Effector memory CD4-positive, alpha-beta T cell (primary cell): ENCODE measurements at places on chromosomes 4 and X.

GRCh38 chr4:182653596-182653995, 263.6 kb downstream of the DCTD start:
- no peak for DNase-seq

DNA sequence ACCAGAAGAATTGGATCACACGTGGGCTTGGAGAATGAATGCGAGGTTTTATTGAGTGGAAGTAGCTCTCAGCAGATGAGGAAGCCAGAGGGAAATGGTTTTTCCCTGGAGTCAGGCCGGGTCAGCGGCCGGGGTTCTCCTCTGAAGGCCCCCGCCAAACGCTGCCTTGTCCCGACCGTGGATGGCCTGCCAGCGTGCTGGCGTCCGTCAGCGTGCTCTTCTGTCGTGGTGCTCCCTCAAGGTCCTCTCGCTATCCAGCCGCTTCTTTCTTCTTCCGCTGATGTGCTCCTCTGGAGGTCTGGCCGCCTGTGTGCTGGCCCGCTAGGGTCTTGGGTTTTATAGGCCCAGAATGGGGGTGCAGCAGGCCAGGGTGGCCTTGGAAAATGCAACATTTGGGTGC, 632.2 kb downstream of the TRAM1L1 start:
- no peak for DNase-seq

GRCh38 chr4:80215449-80216052, 18.2 kb downstream of the PRDM8 start:
- no peak for DNase-seq

DNA sequence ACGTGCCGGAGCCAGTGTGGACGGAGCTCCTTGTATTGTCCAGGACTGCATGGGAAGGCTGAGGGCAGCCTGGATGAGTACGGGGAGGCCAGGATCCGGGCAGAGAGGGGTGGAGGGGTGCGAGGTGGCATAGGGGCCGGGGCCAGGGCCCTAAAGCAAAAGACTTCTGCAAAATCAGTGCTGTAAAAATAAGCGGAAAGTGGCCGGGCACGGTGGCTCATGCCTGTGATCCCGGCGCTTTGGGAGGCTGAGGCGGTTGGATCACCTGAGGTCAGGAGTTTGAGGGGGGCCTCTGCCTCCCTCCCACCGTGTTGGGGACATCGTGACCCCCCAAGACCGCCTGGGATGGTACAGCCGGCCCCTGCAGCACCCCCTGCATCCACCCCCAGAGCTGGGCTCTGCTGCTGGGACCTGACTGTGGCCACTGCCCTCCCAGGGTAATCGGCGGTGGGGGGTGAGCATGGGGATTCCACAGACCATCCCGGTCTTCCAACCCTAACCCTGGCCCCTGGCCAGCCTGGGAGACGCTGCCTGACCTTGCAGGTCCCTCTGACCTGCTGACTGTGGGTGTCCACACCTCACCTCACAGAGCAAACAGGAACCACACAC, 23.4 kb upstream of the PLCXD1 start:
- no peak for DNase-seq

GRCh38 chrX:41176263-41176662, 91.0 kb downstream of the USP9X start:
- no peak for DNase-seq

DNA sequence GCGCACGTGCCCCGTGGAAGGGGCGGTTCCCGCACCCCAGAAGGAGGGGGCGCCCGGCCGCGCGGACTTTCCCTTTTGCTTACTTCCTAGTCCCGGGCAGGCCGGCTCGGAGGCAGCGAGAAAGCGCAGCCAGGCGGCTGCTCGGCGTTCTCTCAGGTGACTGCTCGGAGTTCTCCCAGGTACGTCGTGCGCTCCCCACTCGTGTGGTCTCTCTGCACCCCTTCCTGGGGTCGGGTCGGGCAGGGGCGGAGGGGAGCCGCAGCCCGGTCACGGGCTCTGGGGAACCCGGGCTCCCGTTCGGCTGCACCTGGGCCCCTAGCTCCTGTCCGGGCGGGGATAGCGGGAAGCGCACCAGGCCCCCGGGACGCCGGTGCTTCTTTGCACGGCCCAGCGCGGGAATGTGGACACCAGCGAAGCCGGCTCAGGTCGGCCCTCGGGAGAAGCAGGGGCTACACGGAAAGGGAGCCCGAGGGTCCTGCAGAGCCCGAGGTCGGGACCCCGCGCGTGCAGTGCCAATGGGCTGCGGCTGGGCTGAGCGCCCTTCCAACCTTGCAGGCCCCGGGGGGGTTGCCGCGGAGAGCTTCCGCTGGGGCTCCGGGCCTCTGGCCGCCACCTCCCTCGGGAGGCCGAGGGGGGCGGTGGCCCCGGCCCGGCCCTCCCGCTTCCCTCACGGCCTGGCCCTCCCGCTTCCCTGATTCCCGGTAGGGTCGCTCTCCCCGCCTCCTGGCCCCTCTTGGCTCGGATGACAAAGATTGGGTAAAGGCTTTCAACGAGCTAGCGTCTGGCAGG, at the start of gene TLR2:
Gene TLR2, plus strand, starts transcription at position 99 of the 789 bp plus-strand sequence. CDS start 18,628 bp downstream, outside the sequence.
- peak; percentile 32 for DNase-seq

DNA sequence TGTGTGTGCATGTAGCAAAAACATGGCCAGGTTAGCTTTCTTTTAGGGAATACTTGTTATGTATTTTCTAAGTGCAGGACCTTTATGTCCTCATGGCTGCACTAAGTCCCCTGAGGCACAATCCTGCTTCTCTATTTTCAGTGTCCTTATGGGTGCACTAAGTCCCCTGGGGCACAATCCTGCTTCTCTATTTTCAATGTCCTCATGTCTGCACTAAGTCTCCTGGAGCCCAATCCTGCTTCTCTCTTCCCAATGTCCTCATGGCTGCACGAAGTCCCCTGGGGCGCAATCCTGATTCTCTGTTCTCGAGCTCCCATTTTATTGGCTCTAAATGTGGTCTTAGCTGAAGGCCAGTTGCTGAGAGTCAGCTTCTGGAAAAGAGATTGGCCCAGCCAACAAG, 49.7 kb upstream of the GPRIN3 start:
- DNase-seq, result no peak

DNA sequence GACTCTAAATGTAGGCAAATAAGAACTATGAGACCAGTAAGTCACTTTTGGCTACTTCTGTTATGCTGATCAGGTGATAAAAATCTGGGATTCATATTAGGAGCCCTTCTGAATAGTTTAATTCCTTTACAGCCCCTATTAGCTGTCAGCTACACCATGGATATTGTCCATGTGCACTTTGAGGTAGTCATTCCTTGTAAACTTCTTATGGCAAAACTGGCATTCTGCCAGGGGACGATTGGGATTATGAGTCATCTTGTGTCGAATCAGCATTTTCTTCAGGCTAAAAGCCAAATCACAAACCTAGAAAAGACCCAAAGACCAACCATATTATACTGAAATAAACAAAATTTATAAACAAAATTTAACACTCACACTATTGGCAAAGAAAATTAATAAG, 227.6 kb downstream of the PRDM5 start:
- DNase-seq, result no peak

DNA sequence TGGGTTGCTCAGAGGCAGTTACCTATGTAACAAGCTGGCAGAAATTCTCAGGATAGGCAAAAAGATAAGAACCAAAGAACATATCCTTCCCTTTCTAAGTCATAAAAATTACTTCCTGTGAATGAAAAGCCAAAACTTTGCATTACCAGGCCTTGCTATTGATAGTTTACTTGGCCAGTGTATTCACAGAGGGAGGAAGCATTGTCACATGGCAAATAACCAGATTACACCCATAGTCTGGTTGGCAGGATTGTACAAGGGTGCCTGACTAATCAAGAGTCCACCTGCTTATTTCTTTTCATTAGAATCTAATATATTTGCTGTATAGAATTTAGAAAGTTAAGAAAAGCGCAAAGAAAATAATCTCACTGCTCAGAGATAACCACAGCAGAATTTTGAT, 14.1 kb downstream of the XIAP start:
- no peak for DNase-seq

DNA sequence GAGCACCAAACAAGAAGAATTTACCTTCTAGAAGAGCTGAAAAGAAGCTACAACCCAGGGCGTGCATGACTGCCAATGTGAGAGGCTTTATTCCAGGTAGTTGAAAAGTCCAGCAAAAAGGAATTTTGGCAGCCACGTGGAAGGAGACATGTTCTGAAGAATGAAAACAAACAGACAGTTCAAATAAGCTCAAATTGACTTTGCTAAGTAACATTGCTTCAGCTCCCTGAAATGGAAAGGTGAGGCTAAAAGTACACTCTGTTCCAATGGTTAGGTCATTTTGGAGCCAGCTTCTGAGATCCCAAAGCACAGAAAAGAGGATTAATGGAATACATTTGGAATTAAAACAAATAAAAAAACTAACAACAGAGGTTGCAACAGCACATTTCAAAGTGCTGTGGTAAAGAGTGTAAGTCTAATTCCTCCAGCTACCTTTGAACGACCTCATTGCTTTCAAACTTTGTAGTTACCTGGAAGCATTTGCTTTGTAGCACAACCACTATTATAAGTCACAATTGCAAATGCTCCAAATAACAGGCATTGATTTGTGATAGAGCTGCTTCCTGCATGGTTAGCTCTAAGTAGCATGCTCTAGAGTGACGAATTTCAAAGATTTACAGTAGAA, 405.3 kb upstream of the EDA2R start:
- DNase-seq, result no peak

- no peak for DNase-seq
These were observed 196.7 kb downstream of the ZNF330 start for GRCh38 chr4:141417387-141417786.

DNA sequence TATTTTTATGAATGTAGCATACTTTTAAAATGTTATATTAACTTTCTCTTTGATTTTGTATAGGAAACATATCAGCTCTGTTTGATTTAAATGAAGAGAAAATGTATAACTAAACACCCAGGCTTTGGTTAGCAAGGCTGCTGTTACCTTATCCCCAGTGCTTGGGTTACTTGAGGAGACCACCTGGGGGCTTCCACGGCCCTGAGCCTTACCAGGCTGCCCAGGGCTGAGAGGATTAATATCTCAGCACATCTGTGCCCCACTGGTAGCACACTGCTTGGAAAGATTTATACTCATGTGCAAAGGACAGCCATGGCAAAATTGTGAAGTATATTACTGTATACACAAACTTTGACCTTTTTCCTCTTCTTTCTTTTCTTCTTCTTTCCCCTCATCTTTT, 752.9 kb downstream of the RAPGEF2 start:
- no peak for DNase-seq

GRCh38 chr4:38902695-38903094, 35.1 kb downstream of the FAM114A1 start:
- DNase-seq, result no peak

DNA sequence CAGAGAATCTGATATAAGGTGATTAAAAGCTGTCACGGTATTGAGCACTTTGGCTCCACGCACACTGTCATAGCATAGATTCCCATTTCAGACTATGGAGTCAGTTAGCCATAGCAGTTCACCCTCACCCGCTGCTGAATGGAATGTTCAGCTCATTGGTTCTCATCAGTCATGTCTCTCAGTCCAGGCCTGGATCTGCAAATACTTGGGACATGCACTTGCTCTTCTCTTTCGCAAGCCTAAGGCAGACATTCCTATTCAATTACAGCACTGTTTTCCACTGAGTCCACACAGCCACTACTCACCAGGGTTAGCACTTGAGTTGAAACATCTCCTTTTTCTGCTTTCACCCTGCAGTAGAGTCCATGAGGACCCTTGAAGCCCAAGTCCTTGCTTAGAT, 30.6 kb upstream of the SCML1 start:
- DNase-seq, result no peak

DNA sequence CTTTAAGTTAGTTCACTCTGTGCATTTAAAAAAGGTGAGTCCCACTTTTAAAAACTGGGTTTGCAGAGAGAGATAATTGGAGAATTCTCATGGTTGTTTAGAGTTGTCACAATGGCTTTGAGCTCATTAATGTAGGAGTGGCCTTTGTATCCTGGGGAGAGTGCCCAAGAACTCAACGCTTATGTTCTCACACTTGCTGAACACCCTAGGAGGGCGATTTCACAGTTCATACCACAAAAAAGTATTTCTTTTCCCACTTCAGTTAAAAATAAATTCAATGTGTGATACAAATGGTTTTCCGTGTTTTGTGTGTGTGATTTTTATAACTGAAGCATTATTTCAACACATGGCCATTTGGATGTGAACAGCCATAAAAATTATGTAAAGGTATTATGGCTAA, 8.4 kb downstream of the EMCN start:
- no peak for DNase-seq

DNA sequence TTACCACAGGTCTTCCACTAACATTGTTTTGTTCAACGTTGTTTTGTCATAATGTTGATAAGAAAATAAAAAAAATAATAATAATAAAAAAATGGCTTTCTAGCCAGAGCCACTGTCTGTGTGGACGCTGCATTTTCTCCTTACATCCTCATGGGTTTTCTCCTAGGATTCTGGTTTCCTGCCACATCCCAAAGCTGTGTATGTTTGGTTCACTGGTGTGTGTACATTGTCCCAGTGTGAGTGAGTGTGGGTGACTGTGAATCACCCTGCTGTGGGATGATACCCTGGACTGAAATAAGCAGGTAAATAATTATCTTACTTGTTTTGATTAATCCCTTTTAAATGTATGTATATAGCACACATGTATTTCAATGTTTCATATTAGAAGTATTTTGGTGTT, 2154.4 kb upstream of the AGA start:
- DNase-seq, result no peak

- no peak for DNase-seq
These were observed 111.2 kb upstream of the ZNF827 start for GRCh38 chr4:146049802-146050201.

DNA sequence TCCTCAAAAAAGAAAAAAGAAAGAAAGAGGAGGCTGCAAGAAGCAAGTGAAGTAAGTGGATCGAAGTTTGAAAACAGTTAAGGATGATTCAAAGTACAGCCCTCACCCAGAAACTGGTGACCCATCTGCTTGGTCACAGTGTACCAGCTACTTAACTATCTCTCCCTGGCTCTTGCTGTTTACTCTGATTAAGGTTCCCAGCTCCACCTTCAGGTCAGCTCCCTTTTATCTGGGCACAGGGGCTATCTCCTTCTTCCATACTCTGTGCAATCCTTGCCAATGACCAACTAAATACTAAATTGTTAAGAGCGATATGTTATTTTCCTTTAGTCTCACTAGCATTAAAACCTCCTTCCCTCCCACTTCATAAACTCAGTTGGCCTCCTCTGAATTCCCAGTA, 81.5 kb upstream of the SMIM10 start:
- DNase-seq, result no peak

DNA sequence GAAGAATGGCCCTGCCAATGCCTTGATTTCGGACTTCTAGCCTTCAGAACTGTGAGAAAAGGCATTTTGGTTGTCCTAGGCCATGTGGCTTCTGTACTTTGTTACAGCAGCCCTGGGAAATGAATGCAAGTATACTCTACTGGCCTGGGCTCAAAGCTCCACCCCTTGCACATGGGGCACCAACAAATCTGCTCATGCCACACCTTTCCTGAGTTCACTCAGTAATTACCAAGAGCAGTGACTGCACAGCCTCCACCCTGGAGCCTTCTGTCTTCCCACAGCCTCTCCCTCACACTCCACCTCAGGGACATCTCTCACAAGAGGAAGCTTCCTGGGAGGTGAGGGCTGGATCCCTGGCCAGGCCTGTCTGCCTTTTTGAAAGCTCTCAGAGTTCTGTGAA, 29.1 kb upstream of the GAB1 start:
- DNase-seq, result no peak

GRCh38 chrX:131752493-131753198, 208.8 kb downstream of the OR13H1 start:
- no peak for DNase-seq

- no peak for DNase-seq
These were observed 102.8 kb downstream of the FRMPD4 start for GRCh38 chrX:12241026-12241425.

- DNase-seq, result no peak
These were observed 167.0 kb upstream of the CASK start for GRCh38 chrX:42090395-42090794.

GRCh38 chr4:182695009-182695408, 222.2 kb downstream of the DCTD start:
- no peak for DNase-seq
